PC-9 (cell line): ENCODE measurements at places on chromosomes 12 and 14.

- DNase-seq, result no peak
Observed at GRCh38 chr12:71999795-72000194, 61.1 kb downstream of the TPH2 start.

GRCh38 chr14:64220466-64220865 is 73.7 kb downstream of the ESR2 start:
- no peak for DNase-seq

DNA sequence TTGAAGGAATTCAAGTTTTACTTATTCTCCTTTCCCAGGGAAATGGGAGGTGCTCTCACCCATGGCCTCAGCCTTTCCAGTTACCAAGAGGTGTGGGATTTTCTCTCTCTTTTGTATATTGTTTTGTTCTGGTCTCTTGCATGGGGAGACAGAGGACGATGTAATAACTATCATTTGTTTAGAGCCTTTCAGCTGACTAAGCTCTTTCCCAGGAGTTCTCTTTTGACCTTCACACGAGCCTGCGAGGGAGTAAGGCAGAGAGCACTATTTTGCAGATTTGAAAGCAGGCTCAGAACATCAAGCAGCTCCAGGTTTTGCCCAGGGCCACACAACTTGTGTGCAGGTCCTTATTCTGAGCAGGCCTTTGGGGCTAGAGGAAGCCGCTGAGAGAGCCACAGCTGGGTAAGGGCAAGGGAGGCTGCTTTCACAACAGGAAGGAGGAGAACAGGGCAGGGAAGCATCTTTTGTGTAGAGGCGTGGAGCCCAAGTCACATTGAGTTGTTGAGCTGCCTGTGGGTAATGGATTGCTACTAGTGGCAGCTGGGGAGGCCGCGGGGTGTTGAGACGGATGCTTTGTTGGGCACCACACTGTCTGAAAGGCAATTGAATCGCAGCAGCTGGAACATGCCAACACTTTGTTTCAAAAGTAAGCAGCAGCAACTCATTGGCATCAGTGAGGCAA is 116.2 kb downstream of the PRMT8 start:
- DNase-seq, result no peak

- no peak for DNase-seq
Observed at GRCh38 chr12:58174316-58174715, 232.9 kb downstream of the ATP23 start.

DNA sequence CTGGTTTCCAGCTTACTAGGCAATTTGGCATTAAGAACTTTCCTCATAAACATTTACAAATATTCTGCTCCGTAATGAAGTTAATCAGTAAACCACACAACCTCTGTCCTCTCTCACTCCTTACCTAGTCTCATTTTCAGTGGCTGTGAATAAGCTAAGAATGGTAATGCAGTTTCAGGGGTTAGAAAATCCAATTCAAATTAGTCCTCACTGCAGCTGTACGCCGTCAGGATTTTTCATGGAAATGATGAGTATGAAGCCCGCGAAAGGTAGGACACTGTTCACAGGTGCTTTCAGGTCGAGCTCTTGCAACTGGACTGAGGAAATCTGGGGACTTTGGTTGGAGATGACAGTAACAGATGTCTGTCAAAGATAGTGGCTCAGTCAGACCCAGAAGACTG is 29.6 kb downstream of the NR1H4 start:
- no peak for DNase-seq

GRCh38 chr12:19779395-19780056 is 340.2 kb downstream of the AEBP2 start:
- DNase-seq, result no peak

DNA sequence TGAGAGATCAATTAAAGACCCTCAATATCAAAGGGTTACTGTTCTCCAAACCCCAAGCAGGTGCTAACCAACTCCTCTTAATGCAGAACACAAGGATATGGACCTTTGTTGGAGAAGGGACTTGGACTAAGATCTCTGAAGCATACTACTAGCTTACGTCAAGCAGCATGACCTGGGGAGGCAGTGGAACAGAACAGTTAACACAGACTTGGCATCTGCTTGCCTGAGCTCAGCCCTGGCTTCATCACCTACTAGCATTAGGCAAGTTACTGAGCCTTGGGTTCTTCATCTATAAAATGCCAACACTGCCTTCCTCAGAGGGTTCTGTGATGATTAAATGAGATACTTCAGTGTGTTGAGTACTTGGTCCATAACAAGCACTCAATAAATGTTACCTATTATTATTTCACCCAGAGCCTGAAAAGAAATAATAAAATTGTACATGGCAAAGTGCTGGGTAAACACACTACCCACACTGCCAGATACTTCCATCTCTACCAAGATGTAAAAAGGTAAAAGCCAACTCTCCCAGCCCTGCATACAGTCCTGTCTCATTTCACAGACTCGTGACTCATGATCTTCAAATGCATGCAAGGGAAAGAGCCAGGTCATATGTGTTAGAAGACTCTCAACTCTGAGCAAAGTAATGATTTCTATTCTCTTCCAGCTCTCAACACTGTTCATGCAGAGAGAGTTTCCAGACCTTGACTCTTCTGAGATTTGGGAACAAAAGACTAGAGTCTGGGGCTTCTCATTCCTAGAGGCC is 39.7 kb downstream of the FMNL3 start:
- no peak for DNase-seq

GRCh38 chr12:111773801-111774551 is 7.2 kb downstream of the ALDH2 start:
- no peak for DNase-seq

DNA sequence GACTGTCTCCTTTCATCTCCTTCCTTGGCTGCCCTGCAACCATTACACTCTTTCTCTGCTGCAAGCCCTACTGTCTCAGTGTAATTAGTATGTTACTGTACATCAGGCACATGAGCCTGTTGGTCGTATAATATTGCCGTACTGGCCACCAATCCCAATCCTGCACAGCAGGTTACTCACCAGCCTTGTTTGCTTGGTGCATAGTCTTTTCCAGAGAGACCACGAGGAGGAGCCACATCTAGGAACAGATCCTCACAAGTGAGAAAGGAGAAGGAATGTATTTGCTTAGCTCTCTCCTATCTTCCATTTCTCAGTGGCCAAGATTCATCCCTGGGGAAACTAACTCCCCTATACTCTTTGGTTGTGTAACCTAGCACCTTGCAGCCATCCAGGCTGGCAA is 33.0 kb upstream of the BICDL1 start:
- DNase-seq, result no peak

DNA sequence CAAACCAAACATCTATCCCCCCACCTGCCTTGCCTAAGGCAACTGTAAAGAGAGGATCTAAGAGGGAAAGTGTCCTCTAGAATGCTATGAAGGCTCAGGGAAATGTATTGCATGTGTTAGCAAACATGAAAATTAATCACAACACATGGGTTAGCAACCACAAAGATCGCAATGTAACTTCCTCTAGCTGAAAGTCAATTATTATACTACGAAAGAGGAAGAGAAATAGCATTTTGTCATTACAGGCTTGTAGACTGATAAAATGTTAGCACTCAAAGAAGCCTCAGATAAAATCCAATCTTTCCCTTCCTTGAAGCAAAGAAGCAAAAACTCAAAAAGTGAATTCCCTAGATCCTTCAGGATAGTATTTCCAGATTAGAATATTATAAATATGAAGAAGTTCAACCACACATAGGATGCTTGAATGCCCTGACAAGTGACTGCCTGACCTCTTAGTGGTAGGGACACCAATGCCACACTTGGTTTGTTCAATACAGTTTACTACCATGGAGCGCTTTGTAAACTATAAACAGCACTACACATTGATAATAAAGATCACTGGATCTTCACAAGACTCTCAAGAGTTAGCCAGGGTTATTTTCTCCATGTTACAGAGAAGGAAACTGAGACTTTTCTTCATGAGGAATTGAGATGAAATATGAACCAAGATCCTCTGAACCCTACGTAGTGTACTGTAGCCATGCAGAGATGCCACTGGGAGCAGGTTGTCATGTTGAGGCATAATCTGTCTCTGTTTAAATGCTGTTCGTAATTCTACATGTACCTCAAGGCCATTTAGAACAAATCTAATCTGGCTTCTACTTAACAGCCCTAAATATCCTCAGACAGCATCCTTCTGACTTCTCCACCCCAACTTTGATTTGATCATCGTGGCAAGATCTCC is 100.7 kb downstream of the ITPR2 start:
- DNase-seq, result no peak

- no peak for DNase-seq
Observed at GRCh38 chr12:70290116-70290515, 46.9 kb downstream of the CNOT2 start.

GRCh38 chr14:52055167-52055566 is 13.7 kb downstream of the NID2 start:
- no peak for DNase-seq
